ENCODE measurements at places on chromosomes 4 and X. TPM values are rescaled to one million over a fixed set of nuclear protein-coding genes. Genes with fewer than 3 reads are reported as not detected.

MAGEB1 gene
- total RNA-seq, result not detected

GYPE gene
- total RNA-seq, result not detected

MAGEB10 gene
- total RNA-seq, result not detected

PCDH11X gene
- total RNA-seq, result not detected

CXCL5 gene
- total RNA-seq, result 35.3 TPM

FOXP3 gene
- 0.14 TPM for total RNA-seq

SLC4A4 gene
- total RNA-seq, result 1.8 TPM
